ENCODE measurements at places on chromosomes 2 and 18.
A peak's percentile ranks its signal among the peaks of the same experiment; 100 is the strongest.

DNA sequence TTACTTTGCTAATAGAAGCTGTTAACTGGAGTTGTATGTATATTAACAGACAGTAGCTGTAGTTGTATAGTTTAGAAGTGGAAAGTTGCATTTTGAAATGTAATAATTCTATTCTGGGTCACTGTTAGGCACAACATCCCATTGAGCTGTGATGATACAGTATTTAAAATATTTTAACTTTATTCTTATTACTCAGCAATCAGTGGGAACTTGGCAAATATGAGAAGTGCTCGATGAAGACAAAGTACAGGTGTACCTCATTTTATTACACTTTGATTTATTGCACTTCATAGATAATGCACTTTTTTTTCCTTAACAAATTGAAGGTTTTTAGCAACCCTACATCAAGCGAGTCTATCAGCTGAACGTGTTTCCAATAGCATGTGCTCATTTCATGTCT is 8.6 kb downstream of the DNAJC10 start:
- DNase-seq, result no peak

DNA sequence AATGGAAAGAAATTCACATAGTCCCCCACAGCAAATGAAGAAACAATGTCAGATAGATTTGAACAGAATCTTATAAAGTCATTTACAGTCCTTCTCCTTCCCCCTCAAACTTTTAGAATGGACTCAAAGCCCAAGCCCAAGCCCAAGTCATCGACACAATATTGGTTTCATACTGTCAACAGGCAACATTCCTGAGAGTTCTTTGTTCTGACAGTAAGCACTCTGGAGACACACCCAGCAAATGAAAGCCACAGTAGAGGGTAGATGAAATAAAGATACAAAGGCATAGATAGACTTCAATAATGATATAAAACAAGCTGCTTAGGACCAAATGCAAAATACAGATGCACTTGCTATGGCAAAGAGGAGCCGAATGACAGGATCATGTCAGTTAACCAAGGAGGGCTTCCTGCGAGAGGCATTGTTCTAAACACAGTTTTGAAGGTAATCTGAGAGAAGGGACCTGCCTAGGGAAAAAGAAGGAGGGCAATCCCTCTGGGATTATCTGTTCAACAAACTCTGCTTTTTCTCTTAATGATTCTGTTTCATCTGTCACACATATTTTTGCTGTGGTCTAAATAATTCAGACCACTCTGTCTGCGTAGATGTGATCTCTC is 97.1 kb upstream of the MAP4K3 start:
- DNase-seq, result no peak

- no peak for DNase-seq
These were observed 59.8 kb downstream of the BCL2 start for GRCh38 chr18:63259567-63260379.

DNA sequence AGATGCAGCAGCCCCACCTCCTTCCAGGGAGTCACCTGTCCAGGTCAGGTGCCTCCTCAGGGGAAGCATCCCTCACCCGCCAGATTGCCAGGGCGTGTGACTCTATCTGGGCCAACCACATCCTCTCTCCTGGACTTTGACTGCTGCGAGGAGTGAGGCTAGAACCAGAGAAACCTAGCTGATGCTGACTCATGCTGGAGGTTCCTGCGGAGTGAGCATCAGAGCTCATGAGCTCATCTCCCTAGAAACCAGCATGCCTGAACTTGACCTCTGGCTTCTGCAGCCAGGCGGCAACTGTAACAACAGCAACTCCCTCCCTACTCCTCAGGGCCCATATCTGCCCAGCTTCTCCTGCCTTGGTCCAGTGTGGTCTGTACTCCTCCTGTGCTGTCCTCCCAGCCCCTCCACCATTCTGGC is 28.3 kb upstream of the NT5DC4 start:
- DNase-seq, result peak; percentile 12

DNA sequence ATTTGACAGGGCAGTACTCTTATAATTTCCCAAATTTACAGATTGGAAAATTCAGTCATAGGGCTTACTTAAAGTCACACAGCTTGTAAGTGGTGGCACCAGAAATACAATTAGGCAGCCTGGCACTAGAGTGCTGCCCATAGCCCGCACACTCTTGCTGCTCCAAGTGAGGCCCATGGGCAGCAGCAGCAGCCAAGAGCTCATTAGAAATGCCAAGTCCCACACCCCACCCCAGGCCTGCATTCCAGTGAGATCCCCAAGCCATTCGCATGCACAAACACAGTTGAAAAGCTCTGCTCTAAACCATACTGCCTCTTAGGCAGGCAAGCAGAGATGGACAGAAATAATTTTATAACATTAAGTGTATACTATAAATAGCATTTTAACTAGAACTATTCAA is 379.3 kb upstream of the PKDCC start:
- DNase-seq, result no peak

DNA sequence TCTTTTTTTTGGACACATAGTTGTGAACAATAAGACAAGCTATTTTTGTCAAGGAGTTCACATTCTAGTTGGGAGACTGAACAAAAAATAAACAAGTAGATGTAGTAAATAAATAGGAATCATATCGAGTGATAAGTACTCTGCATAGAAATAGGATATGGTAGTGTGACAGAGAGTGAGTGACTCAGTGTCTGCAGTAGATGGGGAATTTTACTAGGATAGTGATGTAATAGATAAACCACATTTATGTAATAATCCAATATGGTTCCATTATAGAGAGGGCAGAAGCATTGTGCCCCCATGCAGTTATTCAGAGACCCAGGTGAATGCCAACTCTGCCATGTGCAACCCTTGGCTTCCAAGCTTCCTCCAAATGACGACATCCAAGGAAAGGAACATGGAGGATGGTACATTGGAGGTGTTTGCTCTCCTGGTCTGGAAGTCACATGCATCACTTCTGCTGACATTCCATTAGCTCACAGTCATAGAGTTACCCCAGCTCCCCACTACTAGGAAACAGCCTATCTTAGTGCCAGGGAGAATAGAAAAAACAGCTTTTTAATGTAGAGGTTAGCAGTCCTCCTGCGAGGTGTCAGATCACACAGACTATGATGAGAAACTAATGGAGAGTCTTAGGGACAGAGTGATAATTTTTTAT is 595.4 kb downstream of the NYAP2 start:
- no peak for DNase-seq

- no peak for DNase-seq
These were observed 176.0 kb downstream of the NRP2 start for GRCh38 chr2:205858275-205858674.

- DNase-seq, result no peak
These were observed 69.8 kb upstream of the GALNT3 start for GRCh38 chr2:165863810-165864261.

GRCh38 chr2:37091873-37092272 is 7.6 kb downstream of the GPATCH11 start:
- DNase-seq, result no peak

- no peak for DNase-seq
These were observed 150.5 kb upstream of the NCKAP5 start for GRCh38 chr2:133718688-133719201.
